Body of pancreas (tissue), 4 donors: ENCODE measurements at places on chromosomes 2 and 18.

DNA sequence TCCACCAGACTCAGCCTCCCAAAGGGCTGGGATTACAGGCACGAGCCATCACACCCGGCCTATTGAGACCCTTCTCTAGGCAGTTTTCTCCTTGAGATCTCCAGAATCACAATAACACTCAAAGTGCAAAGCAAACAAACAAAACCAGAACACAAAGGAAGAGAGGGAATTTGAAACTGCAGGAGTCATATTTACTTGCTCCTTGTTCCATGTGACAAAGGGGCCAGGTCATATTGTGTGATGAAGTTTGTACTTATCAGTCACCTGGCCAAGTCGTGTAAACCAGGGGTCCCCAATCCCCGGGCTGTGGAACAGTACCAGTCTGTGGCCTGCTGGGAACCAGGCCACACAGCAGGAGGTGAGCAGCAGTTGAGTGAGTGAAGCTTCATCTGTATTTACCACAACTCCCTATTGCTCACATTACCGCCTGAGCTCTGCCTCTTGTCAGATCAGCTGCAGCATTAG, 26.5 kb downstream of the SCYGR8 start:
- no peak for DNase-seq

DNA sequence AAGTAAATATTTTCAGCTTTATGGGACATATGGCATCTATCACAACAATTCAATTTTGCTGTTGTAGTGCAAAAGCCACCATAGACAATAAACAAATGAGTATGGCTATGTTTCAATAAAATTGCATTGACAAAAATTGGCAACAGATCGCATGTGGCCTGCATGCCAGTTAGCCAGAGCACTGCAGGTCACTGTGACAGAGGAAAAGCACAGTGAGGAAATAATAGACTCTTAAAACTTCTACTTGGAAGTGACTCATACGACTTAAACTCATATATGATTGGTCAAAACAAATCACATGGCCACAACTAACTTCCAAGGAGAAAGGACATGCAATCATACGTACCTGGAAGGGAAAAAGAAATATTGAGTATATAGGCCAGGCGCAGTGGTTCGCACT, 44.4 kb downstream of the EXOC6B start:
- no peak for DNase-seq

GRCh38 chr2:126381091-126381490, 274.9 kb upstream of the GYPC start:
- DNase-seq: no peak

DNA sequence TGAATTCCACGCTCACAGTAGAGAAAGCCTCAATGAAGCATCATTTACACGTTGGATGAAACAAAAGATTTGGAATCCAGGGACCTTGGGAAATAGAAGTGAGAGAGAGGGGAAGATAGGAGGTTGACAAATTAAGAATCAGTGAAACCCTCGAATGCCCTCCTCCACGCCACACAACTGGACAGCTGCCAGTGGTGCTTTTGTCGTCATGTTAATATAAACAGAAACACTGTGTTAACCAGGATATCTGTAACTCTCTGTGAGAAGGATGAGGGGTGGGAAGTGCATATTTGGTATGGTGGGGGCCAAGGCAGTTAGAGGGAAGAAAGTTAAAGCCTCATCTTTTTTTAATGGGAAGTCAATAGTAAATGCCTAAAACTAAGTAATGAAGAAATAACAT, 108.7 kb downstream of the GFPT1 start:
- DNase-seq: no peak

- no peak for DNase-seq
Observed at GRCh38 chr2:67755156-67755882, 307.5 kb downstream of the C1D start.

DNA sequence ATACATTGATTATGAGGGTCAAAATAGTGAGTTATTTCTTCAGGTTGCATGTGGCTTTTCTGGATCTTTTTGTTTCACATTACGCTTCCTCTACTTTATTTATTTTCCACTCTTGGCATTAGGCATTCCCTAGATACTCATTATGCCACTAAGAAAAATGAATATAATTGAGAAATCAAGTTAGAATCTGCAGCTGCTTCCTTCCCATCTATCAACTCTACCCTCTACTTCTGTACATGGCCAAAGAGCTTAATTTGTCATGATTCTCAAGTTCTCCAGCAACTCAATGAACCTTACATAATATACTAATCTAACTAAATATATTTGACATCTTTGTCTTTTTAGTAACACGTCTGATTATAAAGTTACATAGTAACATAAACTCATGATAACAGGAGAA, 598.1 kb upstream of the LRRTM4 start:
- no peak for DNase-seq

GRCh38 chr2:218214116-218214515, 2.9 kb upstream of the ARPC2 start:
- no peak for DNase-seq

GRCh38 chr18:73715210-73715670, 432.4 kb downstream of the FBXO15 start:
- DNase-seq: no peak

DNA sequence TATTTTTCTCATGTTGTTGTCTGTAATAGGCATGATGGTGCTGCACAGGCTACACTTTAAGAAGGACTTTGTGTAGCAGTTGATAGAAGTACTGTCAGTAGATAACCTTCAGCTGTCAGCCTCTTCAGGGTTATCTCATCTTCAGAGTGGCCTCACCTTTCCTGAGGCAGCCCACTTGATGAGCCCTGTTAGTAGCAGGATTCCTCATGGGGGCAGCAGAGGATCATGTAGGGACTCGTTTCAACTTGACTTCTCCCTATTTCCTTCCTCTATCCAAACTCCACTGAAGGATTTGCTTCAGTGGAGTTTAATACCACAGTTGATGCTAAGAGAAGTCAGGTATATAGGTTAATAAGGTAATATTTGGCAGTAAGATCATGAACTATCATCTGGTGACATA, 530.3 kb upstream of the FSIP2 start:
- peak; percentile 59 for DNase-seq

- no peak for DNase-seq
Observed at GRCh38 chr2:3467654-3468053, 51.7 kb downstream of the ADI1 start.
